ENCODE measurements at places on chromosomes 2 and 18.

DNA sequence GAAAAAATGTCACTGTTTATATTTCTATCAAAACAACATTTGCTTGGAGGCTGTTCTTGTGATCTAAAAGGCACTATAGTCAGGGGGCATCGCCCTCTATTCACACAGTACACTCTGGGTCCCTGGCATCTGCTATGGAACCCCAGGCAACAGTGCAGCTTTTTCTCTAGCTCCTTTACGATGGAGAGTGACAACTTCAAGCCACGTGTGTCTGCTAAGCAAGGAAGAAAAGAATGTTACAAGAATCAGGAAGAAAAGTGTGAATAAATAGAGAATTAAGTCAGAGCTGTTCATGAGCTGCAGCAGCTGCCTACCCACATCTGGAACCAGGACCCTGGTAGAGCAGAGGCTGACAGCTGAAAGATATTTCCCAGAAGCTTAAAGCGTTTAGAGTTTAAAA, 11.2 kb downstream of the RND3 start:
- DNase-seq, result no peak

GRCh38 chr2:94875064-94875819, 4.0 kb downstream of the TEKT4 start:
- no peak for DNase-seq

DNA sequence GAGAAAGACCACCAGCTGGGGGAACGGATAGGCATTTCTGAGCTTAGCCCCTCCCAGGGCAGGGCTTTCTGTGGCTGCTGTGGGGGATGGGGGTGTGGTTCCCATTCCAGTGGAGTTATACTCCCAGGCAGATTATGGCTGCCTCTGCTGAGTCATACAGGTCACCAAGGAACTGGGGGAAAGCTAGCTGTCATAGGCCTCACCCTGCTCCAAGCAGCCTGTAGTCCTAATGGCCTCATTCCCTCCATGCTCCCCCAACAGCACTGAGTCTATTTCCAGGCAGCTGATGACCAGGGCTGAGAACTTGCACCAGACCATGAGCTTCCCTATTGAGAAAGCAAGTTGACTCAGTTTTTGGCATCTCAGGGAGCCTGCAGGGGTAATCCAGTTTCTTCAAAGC, 87.1 kb downstream of the GPR39 start:
- DNase-seq, result no peak

DNA sequence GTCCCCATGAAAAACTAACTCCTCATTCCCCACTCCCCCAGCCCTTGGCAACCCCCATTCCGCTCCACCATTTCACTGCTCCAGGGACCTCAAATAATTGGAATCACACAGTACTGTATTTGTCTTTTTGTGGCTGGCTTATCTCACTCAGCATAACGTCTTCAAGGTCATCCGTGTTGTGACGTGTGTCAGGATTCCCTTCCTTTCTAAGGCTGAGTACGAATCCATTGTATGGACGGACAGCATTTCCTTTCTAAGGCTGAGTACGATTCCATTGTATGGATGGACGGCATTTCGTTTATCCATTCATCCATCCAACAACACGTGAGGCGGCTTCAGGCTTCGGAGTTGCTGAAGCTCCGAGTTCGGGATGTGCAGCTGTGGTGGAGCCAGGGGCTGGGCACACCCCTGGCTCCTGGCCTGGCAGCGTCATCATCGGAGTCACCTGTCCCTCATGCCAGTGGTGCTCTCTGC, 1.2 kb upstream of the ASB1 start:
- DNase-seq, result no peak

GRCh38 chr2:22518641-22519040, 866.3 kb upstream of the KLHL29 start:
- DNase-seq, result no peak
